ENCODE measurements at places on chromosomes 11 and 22. TPM values are rescaled to one million over a fixed set of nuclear protein-coding genes. Genes with fewer than 3 reads are reported as not detected.

Gene KCNQ1OT1
- 0.57 TPM for total RNA-seq

Gene TMEM41B
- total RNA-seq: 39.1 TPM

- peak; percentile 32 for DNase-seq
Observed at GRCh38 chr22:32202539-32203180, 2.2 kb downstream of the RFPL2 start.

DNA sequence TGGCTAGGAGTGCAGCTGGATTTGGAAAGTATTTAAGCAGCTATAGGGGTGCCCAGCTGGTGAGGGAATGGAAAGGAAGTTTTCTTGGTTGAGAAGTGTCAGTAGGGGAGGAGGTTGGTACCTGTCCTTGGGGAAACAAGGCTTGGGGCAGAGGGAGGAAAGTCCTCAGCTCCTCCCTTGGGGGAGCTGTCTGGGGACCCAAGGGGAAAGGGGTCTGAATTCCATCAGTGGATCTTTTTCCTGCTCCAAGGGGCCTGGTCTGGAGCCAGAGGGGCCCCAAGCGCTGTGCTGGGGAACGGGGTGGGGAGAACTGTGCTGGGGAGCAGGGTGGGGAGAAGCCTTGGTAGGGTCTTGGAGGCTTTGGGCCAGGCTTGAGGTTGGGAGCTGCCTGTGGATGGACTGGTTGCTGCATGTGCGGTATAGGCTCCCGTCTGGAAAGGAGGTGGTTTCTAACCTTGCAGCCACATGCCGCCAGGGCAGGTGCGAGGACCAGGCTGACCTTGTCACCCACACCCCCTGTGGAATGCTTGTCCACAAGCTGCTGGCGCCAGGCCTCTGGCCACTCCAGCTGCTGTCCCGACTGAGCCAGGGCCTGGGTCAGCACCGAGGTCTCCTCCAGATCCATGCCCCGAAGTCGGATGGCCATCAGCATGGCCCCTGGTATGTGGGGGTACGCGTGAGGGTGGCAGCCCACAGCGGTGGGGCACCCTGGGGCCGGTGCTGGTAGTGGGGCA is 963 bp downstream of the TYMP start:
- no peak for DNase-seq

Gene FAM180B
- total RNA-seq: not detected

GRCh38 chr11:65637794-65638419 is at the start of gene SIPA1:
SIPA1 (plus strand) TSS chr11:65638101; CDS start chr11:65640922, 2,821 bp downstream.
- DNase-seq: peak; percentile 88

All from LHCN-M2 (cell line).